Transverse colon (tissue), 4 donors: ENCODE measurements at places on chromosomes 2 and 18. TPM values are rescaled to one million over a fixed set of nuclear protein-coding genes. Genes with fewer than 3 reads are reported as not detected.

Gene IMP4
- total RNA-seq: 77.0 TPM

Gene OR6B2
- total RNA-seq: not detected

Gene CLIP4
- total RNA-seq: 11.9 TPM

Gene AMER3
- total RNA-seq: not detected

Gene CGREF1
- not detected for total RNA-seq

Gene SLC8A1
- total RNA-seq: 22.8 TPM

Gene AFF3
- total RNA-seq: 9.2 TPM
